ENCODE measurements at places on chromosomes 3 and 15. TPM values are rescaled to one million over a fixed set of nuclear protein-coding genes. Genes with fewer than 3 reads are reported as not detected.

DNA sequence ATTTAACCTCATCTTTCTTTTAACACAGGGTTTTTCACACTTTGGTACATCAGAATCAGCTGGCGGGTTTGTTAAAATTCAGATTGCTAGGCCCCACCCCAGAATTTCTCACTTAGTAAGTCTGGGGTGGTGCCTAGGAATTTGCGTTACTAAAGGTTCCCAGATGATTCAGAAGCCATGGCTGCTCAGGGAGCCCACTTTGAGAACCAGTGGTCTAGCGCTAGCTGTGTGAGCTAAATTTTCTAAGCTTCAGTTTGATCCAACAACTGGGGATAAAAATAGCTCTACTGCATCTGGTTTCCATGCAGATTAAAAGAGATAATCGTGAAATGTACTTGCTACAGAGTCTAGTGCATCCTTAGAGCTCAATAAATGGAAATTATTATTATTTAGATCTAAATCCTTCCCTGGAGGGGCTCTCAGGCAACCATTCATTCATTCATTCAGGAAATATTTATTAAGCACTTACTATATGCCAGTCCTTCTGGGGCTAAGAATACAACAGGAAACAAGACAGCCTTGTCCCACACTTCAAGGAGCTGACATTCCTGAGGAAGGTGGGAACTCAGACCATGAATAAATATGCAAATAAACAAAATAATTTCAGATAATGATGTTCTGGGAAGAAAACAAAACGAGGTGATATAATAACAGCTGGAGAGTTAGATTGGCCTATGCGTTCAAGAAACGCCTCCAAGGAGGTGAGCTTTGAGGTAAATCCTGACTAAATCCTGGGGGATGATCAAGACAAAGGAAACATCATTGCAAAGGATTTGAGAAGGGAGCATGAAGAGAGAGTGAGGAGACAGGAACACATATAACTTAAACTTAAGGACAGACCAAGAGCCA, 3.9 kb upstream of the CIDEC start:
- H3K27me3 ChIP-seq: no peaks in the 10 kb centered on the region
- no peak overlapping the region for H3K27ac ChIP-seq
- H3K36me3 ChIP-seq: no peaks in the 10 kb centered on the region
- H3K4me1 ChIP-seq: peaks cover 7% of the 10 kb centered on the region
- H3K4me3 ChIP-seq: no peak overlapping the region

DNA sequence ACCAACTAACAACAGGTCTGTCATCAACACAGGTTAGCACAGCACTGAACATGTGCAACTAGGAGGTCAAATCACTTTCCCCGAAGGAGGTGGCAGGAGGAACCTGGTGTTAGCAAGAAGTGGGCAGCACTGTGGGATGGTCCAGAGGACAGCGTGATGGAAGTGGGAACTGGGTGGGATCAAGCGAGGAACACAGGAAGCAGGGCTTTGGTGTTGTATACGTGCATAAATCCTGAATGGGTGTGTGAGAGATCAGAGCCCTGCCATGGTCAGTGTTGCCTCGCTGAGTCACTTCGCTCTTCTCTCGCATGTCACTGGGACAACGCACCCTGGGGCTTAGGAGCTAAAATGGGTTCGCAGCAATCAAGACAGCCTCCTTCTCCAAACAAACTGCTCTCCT, 62.1 kb downstream of the MOBP start:
- no peaks in the 10 kb centered on the region for H3K4me1 ChIP-seq
- no peak overlapping the region for H3K4me3 ChIP-seq
- H3K27ac ChIP-seq: no peak overlapping the region
- no peaks in the 10 kb centered on the region for H3K36me3 ChIP-seq
- no peaks in the 10 kb centered on the region for H3K27me3 ChIP-seq

- H3K36me3 ChIP-seq: no peaks in the 10 kb centered on the region
- H3K27me3 ChIP-seq: no peaks in the 10 kb centered on the region
- H3K4me1 ChIP-seq: no peaks in the 10 kb centered on the region
- no peak overlapping the region for H3K4me3 ChIP-seq
- no peak for DNase-seq
These were observed 545.5 kb downstream of the NTRK3 start for GRCh38 chr15:87711026-87711425.

Gene TMEM212
- not detected for total RNA-seq

DNA sequence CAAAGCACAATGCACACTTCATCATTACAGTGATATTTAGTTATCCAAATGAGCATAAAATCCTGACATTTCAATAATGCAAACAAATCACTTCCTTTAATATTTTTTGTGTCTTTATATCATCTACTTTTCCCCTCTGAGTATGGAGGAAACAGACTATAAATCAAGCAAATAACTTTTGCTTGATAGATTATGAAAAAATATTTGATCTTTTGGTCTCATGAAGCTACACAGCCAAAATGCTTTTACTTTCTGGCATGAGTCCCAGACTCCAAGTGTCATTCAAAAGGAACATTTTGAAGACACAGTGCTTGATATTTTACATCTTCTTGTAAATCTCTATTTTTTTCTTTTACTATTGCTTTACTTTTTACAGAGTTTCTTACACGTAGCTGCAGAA, 215.3 kb upstream of the ROBO1 start:
- H3K27ac ChIP-seq: no peak overlapping the region
- H3K4me1 ChIP-seq: no peaks in the 10 kb centered on the region
- no peak for DNase-seq
- no peaks in the 10 kb centered on the region for H3K36me3 ChIP-seq
- H3K27me3 ChIP-seq: no peaks in the 10 kb centered on the region
